ENCODE measurements at places on chromosomes 2 and 18.

DNA sequence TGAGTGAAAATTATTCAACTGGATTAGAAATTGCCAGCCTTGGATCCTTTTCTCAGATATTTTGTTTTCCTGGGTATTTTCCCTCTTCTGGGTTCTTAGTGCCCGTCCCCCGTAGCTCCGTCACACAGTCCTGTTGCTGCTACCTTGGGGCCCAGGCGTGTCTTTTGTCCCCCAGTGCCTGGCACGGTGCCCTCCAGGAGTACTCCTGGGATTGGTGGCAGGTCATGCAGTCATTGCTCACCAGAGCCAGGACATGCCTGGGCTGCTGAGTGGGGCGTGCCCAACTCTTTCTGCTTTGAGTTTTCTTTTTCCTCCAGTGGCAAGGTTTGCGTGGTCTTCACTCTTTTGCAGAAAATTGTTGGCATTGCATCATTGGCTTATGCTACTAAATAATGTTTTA, 275.2 kb downstream of the AGAP1 start:
- no peak for DNase-seq

- DNase-seq = no peak
Observed at GRCh38 chr2:239731422-239731821, 293.7 kb downstream of the NDUFA10 start.

GRCh38 chr2:241739651-241740050, 5.2 kb downstream of the D2HGDH start:
- DNase-seq = no peak

DNA sequence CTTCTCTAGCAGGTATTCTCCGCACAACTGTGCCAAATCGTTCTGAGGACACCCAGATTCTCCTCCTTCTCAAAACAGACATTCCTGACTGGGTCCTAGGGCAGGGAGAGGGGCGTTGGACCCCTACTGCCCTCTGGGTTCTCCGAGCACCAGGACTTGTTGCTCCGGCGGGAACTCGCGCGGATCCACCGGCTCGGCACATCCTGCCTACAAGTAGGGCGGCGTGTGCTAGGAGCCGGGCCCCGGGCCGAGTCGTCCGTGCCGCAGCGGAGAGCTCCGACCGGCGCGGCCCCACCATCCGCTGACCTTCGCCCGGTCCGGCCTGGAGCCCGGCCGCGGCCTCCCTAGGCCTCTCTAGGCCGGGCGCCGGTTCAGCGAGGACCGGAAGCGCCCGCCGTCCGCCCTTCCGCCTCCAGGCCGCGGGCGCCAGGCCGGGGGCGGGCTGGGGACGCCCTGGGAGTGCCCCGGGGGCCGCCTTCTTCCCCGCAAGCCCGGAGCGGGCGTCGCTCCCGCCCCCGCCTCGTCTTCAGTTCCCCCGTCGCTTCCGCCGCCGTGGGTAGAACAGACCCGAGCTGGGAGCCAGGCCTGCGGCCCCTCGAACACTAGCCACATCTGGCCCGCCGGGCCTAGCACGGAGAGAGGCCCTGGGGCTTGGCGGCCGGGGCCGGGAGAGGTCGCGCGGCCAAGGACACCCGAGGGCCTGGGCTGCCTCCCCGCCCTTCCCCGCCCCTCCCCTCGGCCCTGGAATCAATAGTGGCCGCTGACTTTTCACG, 7.6 kb upstream of the ONECUT2 start:
- DNase-seq = no peak

- no peak for DNase-seq
Observed at GRCh38 chr2:143192716-143193115, 63.5 kb downstream of the ARHGAP15 start.

GRCh38 chr2:10601866-10602566, 87.8 kb downstream of the NOL10 start:
- DNase-seq = no peak

DNA sequence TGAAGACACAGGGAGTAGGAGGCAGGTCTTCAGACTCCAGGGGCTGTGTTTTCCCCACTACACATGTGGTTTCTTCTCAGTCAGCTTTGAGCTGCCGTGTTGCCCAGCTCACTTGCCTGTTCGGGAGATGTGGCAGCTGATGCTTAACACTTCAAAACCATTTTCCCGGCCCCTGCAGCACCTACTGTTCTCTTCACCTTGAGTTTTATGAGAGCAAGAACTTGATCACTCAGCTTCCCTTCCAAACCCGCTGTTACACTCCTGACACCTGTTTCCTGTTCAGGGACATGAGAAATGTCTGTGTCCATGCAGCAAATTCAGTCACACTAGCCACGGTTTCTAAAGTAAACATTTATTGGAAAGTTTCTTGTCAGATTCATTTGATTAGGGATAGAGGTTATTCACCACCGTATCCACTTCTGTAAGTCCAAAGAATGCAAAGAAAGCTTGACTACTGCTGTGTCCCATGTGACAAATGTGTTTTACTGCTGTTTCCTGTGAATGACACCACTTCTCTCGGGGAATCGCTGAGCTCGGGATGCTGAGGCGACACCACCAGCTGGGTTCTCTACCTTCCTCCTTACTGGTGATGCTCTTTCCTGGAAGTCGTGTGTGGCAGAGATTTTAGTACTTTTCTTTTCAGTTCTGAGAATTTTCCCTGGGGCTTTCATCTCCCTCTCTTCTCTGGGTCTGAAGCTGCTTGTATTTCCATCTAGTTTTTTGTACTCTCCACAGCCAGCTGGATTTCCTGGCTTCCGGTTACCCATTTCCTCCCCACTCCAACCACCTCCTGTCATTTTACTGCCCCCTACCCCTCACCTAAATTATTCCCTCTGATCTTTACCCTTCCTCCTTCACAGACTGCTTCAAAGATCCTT, 91.7 kb downstream of the KLF7 start:
- DNase-seq = peak; percentile 11

- DNase-seq = no peak
Observed at GRCh38 chr2:189584686-189585085, 4.1 kb upstream of the SLC40A1 start.

- DNase-seq = no peak
Observed at GRCh38 chr2:138276339-138276738, 225.2 kb upstream of the SPOPL start.

- DNase-seq = no peak
Observed at GRCh38 chr2:12688091-12688490, 28.6 kb upstream of the TRIB2 start.

DNA sequence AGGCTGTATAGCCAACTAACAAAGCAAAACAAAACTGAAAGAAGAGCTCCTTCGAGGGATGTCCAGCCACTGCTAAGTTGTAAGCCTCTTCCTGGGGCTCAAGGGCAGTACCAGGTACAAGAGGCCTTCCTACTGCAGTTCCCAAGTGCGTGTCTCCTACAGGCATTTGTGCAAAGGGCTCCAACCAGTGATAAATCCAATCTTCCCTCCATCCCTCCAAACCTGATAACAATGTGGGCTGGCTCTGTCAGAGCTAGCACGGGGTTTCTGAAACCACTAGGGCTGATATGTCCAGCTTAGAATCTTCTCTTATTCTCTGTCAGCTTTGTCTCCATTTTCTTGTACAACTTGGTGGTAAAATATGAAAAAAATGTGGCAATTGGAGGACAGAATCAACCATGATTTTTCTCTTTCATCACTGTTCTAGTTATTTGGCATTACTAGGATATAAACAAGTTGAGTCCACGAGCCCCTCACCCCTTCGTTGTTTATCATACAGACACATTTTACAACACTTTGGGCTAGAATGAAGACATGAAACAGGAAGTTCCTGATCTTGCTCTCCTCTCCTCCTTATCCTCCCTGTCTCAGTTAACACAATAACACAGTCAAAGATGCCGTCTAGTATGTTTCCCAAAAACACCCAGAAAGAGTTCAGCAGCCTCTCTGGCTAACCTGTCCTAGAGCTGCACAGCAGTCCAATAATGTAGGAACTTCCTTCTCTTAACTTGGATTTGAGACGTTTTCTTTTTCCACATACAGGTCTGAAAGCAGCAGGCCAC, 35.4 kb upstream of the WIPF1 start:
- no peak for DNase-seq

GRCh38 chr2:54341656-54342055, 85.6 kb upstream of the TSPYL6 start:
- no peak for DNase-seq

- DNase-seq = no peak
Observed at GRCh38 chr2:152638056-152638455, 79.2 kb downstream of the PRPF40A start.

DNA sequence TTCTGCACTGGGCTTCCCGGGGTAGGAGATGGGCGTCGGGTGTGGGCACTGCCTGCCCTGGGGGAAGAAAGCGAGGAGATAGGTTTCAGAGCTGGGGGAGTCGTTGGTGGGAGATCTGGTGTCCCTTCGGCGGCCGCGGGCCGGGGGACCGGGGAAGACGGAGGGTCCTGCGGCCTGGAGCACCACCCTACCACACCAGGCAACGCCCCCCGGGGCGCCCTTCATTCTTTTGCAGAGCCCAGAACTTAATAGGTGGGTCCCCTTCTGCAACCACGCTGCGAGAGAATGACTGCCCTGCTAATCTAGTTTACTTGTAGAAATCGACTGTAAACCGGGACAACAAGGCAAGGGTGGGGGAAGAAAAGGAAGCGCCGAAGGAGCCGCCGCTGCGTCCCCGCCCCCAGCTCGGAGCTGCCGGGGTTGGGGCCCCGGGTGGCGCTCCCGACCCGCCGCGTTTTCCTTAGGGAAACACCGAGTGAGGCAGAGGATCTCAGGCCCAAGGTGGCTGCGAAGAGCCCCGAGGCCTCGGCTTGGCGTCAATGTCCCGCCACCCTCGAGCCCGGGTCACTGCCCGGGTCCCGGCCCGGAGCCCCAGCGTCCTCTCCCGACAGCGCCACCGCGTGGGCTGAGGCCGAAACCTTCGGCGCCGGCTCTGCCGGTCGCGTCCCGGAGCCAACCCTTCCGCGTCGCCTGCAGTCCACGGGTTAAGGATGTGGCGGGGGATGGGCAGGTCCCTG, 5.4 kb upstream of the SATB2 start:
- DNase-seq = no peak

DNA sequence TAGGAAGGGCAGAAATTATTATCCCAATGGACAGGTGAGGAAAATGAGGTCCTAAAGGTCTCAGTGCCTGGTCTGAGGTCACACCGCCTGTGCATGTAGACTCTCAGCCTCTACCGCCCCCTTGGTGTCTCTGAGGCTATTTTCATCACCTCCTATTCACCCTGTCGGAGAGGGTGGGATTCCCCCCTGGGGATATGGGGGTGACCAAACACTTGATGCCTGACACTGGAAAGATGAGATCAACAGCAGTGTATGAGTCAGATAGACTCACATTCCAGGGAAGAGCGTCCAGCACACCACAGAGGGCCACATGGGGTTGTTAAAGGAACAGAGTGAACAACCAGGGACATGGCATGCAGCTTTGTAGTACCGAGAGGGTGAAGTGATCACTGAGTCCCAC, 199.7 kb downstream of the SMAD2 start:
- no peak for DNase-seq

Measured in naive thymus-derived CD8-positive, alpha-beta T cell (primary cell).